ENCODE measurements at places on chromosomes 1 and 21.
A peak's percentile ranks its signal among the peaks of the same experiment; 100 is the strongest.

- DNase-seq, result no peak
Observed at GRCh38 chr1:213821175-213821942, 166.4 kb upstream of the PROX1 start.

DNA sequence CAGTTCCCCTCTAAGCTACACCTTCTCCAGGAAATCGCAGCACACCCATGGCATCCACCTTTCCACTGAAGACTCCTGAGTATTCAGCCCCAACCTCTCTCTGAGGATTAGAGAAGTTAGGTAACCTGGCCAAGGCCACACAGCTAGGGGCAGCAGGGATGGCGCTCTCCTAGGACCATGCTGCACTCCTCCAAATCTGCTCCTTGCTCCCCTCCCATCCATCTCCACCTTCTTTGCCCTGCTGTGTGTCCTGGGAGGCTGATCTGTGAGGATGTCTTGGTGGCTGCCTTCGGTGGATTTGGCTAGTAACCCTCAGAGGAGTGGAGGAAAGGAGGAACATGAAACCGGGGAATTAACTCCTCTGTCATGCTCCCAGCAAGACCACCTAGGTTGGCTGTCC lies 20.0 kb upstream of the PROK1 start:
- DNase-seq, result no peak

- DNase-seq, result peak; percentile 22
Observed at GRCh38 chr1:15046487-15047165, 106.9 kb upstream of the TMEM51 start.

DNA sequence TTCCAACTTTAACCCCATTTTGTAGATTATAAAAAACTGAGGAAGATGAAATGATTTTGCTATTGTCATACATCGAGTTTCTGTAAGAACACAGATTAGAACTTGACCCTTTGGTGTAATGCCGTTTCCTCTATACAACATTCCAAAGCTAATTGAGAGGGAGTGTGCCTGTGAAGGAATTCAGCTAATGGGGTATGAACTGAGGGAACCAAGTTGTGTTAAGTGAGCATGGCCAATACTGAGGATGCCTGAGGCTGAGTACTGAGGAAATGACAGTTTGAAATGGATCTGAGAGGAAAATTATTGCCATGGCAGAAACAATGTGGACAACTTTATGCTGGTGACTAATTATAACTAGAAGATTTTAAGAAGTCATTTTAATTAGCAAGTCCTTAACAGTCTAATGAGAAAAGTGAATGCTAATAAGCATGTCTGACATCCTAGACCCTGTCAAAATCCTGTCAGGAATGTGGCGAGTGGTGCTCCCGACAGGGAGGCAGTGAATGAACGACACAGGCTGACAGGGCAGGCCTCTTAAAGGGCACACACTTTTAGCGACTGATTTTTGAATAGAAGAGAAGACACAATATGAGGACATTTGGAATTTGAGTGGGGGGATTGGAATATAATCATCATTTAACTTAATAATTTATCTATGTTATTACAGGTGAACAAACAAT lies 262.5 kb downstream of the HLX start:
- DNase-seq, result no peak

GRCh38 chr1:39410915-39411436 lies 80.5 kb upstream of the BMP8A start:
- peak; percentile 55 for DNase-seq

DNA sequence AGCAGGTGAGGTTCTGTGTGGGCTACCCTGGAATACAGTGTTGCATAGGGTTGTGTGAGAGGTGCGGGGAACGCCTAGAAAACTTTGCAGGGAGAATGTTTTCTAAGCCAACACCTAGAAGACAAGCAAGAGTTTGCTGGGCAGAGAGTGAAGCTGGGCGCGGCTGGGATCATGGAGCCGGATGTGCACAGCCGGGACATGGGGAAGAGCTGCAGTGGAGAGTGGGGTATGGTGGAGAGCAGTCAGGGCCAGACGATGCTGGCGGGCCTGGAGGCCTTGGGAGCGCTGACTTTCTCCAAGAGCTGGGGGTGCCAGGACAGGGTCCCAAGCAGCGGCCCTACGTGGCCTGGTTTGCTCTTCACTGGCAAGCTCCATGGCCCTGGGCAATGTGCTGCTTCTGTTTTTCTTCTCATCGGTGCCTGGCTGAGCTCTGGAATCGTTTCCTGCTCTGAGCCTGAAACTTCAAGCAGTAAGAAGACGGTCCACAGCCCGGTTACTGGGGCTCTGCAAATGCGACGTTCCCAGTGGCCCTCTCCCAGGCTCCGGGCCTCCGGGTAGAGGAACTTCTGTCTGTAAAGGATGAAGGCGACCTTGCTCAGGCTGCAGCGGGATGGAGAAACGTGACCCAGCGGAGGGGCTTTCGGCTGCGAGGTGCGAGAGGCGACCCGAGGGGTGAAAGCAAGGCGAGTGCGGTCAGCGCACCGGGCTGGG lies 51.9 kb upstream of the CD34 start:
- DNase-seq, result no peak

GRCh38 chr1:178868706-178869105 lies 2.2 kb downstream of the ANGPTL1 start:
- no peak for DNase-seq

DNA sequence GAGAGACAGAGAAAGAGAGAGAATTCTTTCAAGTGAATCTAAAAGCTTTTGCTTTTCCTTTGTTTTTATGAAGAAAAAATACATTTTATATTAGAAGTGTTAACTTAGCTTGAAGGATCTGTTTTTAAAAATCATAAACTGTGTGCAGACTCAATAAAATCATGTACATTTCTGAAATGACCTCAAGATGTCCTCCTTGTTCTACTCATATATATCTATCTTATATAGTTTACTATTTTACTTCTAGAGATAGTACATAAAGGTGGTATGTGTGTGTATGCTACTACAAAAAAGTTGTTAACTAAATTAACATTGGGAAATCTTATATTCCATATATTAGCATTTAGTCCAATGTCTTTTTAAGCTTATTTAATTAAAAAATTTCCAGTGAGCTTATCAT lies 117.6 kb downstream of the PTPRC start:
- no peak for DNase-seq

- DNase-seq, result no peak
Observed at GRCh38 chr1:228060458-228061190, 21.9 kb upstream of the ARF1 start.

DNA sequence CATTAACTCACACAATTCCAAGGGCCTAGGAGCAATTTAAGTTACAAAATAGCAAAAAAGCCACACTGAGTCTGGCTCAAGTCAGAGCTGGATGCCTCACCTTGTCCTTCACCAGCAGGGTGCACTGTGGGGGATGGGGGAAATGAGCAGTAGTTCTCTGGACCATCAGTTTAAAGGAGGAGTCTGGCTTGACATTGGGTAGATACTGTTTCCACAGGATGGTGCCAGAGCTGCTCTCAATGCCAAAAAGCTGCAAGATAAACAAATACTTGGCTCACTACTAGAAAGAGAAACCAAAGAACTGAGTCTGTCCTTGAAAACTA lies 18.8 kb downstream of the EMC1 start:
- DNase-seq, result no peak

DNA sequence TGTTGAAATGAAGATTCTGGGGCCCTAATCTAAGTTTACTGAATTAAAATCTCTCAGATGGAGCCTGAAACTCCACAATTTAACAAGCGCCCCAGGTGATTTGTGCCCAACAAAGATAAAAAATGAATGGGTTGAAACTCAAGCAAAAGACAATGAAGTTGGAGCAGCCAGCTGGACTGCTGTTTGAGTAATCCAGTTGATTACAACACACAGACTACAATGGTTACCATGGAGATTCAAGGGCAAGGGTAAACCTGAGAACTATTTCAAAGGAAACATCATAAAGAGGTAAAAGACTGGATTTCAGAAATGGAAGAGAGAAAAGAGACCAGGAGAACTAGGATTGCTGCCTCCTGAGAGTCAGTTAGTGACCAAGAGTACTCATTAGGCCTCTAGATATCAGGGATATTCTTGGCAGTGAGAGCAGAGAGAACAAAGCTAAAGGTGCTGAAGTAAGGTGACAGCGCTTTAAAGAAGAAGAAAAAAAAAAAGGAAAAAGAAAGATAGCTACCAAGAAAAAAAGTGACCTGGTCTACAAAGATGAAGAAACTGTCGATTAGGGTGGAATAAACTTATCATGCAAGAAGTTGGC lies 44.5 kb downstream of the LRRC53 start:
- no peak for DNase-seq

GRCh38 chr1:113538225-113538624 lies 147.9 kb downstream of the MAGI3 start:
- no peak for DNase-seq

- no peak for DNase-seq
Observed at GRCh38 chr1:231957359-231957758, 330.8 kb downstream of the DISC1 start.

GRCh38 chr1:101137144-101138126 lies 99.4 kb upstream of the S1PR1 start:
- DNase-seq, result no peak

- no peak for DNase-seq
Observed at GRCh38 chr1:56469640-56470371, 109.6 kb downstream of the PLPP3 start.

DNA sequence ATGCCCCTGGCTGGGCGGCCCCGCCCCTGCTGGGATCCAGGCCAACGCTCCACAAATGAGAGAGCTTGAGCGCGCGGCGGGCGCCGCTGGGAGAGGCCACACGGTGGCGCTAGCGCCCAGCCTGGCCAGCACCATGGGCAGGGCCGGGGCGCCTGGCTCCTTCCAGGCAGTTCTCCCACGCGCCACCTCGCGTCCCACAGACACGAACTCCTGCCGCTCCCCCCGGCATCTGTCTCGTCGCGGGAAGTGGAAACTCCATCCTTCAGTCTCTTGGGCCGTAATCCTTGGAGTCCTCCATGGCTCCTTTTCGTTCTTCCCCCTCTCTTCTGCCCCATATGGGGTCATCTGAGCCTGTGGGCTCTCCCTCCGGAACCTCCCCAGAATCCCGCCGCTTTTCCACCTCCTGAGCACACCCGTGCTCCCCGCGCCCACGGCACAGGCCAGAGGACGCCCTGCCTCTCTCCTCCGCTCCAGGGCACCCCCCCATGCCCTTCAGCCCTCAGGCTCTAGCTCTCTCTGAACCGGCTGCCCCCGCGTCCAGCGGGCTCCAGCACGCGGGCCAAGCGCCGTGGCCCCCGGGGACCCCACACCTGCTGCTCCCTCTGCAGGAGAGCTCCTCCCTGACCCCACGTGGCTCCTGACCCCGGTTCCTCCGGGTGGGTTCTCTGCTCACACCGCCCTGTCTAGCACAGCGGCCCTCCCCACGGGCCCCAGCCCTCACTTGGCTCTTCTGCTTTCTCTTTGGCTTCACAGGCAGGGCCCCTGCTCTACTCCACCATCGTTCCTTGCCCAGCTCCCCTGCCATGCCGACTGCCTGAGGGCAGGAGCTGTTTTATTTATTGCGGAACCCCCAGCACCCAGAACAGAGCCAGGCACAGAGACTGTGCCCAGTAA lies 31.9 kb upstream of the EDN2 start:
- DNase-seq, result peak; percentile 61

DNA sequence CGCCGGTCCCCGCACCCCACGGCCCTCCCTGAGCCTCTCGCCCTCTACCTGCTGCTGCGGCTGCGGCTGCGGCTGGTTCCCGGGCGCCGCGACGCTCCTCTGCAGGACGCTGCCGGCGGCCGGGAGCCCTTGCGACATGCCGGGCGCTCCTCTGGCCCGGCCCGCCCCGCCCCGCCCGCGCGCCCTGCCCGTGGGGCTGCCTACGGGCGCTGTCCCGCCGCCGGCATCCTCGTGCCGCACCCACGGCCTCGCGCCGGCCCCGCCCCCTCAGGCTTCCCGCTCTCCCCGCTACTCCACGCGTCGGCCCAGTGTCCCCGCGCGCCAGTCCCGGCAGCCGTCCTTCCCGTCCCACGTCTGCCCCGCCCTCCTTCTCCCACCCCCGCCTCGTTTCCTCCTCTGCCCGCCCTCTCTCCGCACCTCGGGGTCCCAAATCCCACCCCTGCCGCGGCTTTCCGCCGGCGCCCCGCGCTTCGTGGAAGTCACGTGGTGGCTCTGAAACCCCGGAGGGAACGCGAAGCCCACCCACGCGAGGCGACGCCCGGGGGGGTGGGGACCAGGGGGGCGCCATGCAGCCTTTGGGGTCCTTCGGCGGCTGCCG lies at the start of gene BATF3:
Gene BATF3, minus strand, starts transcription at position 216 of the 598 bp plus-strand sequence. Its CDS starts 78 bp downstream, at position 138.
- DNase-seq, result peak; percentile 34

GRCh38 chr1:22375601-22376000 lies 76.0 kb upstream of the ZBTB40 start:
- no peak for DNase-seq

- no peak for DNase-seq
Observed at GRCh38 chr1:231606712-231607111, 19.9 kb upstream of the DISC1 start.

- no peak for DNase-seq
Observed at GRCh38 chr1:193539731-193540459, 353.5 kb upstream of the B3GALT2 start.

DNA sequence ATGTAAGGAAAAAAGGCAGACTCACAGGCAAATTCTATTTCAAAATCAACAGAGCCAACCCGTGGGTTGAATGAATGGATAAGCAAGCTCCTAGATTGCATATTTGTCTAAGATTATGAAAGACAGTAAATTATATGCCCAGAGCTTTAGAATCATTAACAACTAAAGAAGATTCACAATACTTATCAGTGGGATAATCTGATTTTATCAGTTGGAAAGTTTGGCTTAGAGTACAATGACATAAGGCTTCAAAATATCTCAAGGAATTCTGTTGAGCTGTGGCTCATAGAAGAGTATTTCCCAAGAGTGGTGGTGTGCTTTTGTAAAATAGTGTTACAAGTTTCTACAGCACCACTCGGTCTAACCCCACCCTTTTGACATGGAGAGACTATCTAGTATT lies 85.5 kb downstream of the ADAMTS1 start:
- DNase-seq, result no peak

- DNase-seq, result no peak
Observed at GRCh38 chr21:19547951-19548840, 1144.6 kb upstream of the TMPRSS15 start.

GRCh38 chr1:156128654-156129597 lies 14.4 kb downstream of the LMNA start:
- DNase-seq, result no peak

DNA sequence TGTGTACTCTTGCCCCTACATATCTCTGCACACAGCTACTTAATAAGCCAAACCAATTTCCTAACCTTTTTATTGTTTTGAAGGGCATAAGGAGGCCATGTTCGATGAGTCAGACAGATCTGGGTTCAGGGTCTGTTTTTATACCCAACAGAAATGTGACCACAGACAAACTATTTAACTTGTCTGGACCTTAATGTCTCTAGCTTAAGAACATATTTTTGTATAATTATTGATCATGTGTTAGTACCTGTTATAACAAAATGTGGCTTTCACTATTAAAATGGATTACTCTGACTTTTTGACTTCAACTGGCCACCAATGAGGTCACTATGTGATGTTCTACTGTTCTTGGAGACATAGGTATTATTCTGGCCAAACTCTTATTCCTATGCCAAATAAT lies 507.8 kb upstream of the USP24 start:
- DNase-seq, result no peak
